ENCODE measurements at places on chromosomes 7 and 10.
A peak's percentile ranks its signal among the peaks of the same experiment; 100 is the strongest.

DNA sequence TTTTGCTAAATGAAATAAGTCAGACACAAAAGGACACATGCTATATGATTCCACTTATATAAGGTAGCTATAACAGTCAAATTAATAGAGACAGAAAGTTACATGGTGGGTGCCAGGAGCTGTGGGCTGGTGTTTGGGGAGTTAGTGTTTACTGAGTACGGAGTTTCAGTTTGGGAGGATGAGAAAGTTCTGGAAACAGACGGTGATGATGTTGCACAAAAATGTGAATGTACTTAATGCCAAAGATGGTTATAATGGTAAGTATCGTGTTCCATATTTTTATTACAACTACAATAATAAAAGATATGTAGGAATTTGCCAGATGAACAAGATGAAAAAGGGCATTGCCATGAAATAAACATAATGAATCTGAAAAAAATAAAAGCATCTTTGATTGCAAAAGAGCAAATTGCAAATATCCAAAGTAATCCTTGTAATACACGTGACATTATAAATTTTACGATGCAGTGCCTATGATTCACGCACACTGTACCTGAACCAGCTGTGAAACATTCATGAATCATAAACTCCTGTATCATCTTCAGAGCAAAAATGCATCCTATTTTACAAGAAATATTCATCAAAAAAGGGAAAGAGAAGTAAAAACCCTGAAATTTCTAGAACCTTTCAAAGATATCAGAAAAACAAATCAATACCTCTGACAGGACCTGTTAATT, 676.7 kb downstream of the PCDH15 start:
- no peak for DNase-seq

DNA sequence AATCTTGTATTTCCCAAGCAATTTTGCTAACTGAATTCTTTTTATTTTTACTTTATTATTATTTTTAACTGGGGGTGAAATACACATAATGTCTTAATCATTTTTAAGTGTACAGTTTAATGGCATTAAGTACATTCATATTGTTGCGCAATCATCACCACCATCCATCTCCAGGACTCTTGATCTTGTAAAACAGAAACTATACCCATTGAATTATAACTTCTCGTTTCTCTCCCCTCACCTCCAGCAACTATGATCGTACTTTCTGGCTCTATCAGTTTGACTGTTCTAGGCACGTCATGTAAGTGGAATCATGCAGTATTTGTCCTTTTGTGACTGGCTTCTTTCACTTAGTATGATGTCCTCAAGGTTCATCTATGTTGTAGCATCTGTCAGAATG, 108.8 kb downstream of the ARL5B start:
- no peak for DNase-seq

DNA sequence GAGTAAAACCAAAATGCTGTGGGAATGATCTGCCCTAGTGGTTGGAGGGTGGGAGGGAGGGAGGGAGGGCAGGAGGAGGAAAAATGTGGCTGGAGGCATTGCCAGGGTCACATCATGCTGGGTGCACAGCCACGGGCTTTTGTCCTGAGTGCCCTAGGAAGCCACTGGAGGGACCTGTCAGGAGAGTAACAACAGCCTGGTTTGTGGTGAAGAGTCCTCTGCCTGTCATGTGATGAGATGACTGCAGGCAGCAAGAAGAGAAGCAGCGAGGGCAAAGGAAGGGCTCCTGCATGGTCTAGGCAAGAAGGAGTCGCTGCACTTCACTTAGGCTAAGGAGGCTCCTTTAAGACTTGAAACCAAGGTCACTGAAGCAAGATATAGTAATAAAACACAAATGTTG, 65.6 kb downstream of the PKD1L1 start:
- DNase-seq = peak; percentile 37

GRCh38 chr7:5370454-5371353, 52.9 kb downstream of the TNRC18 start:
- DNase-seq = no peak

- DNase-seq = no peak
Observed at GRCh38 chr7:151400626-151401315, 9.1 kb downstream of the WDR86 start.

DNA sequence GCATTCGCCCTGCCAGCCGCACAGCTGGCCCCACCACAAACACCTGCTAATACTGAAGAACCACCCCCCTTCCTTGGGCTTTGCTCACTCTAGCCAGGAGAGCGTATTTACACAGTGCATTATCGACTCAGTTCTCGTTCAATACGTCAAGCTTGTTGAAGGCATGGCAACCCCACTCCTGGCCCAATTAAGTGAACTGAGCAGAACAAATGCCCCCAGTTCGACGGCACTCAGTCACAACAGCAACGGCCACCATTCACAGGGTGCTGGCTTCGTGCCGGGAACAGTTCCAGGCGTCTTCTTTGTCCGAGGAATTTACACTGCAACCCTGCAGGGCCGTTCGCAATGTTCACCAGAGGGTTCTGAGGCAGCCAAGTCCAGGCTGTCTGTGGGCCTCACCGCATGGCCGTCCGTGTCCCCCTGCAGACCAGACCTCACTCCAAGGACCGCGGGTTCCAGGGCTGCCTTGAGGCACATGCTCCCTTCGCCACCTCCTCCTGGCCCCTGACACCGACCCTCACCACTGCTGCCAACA, 175.3 kb downstream of the DIP2C start:
- no peak for DNase-seq

- DNase-seq = no peak
Observed at GRCh38 chr10:34641147-34641912, 173.8 kb downstream of the PARD3 start.

GRCh38 chr7:47351233-47352154, 230.4 kb downstream of the TNS3 start:
- DNase-seq = no peak

DNA sequence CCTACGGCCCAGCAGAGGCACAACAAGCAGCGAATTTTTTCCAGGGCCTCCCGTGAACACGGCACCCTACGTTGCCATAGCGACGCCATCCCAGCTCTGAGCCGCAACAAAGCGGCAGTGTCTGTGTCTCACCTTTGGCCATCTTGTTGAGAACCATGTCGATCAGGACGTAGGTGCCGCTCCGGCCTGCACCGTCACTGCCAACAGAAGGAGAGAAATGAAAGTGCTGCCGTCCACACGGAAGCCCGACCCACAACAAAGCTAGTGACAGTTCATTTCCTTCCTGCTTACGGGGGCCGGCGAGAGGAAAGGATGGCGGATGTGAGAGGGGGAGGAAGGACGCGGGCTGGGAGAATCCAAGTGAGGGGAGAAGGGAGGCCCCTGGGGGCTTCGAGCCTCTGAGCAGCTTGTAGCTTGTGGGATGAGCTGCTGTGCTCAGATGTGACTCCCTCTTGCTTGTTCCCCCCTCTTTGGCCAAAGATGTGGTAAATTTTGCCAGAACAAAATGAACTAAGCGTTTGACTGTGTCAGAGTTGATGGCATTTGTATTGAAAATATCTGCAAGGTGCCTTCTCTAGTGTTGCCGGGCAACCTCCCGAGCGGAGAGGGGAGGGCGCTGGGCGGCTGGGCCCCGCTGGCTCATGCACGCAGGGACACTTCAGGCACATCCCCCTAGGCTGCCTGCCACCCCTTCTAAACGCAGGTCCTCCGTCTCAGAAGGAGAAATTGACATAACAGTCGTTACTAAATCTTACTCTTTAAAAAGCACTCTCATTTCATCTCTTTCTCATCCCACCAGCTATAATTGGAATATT, 232.2 kb downstream of the DNAJB6 start:
- DNase-seq = no peak

DNA sequence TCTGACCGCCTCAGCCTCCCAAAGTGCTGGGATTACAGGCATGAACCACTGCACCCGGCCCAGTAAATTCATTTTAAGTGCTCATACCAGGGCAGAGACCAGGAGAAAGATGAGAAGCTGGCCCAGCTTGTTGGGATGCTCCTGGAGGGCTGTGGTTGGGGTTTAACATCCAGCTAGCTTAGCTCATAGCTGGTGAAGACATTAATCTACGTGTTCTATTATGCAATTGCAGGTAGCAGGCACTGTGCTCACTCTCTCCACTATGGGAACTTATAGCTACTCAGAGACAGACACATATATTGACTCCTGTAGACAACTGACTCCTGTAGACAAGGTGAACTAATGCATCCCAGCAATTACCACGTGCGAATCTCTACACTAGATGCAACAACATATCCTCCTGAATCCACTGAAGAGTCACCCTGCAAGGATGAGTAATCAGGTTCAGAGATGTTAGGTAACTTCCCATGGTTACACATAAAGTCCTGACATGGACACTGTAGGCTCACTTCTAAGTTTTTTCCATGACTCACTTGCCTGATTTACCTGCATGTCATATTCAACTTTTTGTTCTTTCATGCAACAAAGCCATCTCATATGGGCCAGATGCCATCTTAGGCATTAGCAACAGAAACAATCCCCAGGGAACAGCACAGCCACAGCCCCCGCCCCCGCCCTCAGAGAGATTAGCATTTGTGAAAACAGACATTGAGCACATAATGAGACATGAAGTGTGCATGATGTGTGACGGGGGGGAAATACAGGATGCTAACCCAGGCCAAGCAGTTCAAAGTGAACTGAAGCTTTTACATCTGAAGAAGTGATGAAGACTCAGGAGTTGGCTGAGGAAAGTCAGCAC, 37.2 kb downstream of the ERLIN1 start:
- no peak for DNase-seq

DNA sequence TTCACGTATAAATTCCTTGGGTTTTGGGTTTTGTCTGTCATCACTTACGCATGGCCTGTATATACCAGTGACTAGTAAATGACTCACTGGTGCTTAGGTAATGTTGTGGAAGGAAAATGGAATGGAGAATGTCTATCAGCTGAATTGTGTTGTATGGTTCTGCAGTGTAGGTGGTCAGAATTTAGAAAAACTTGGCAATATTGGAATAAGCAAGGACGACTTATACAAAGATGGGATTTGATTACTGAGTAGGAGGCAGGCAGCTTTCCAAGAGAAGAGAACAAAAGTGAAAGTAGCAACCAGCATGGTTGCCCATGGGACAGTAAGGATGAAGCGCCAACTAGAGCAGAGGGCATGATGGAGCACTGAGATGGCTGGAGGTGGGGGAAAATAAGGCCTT, 168.6 kb upstream of the CSTF2T start:
- no peak for DNase-seq

GRCh38 chr7:123961771-123962170, 36.7 kb downstream of the SPAM1 start:
- no peak for DNase-seq

DNA sequence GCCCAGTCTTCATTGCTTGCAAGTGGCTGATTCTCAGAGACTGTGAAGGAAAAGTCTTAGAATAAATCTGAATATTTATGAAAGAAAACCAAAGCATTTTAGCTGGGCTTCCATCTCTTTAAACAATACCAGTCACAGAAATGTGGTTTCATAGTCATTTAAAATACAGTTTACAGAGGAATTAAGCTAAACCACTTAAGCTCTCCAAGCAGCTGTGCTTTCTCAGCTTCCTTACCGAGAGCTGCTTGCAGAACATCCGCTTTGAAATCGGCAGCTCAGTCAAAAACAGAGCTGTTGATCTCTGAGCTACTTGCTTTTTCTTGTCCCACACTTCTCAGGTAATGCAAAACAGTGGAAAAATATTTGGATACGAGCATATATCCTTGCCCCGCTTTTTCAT, 134.5 kb downstream of the DYNC1I1 start:
- no peak for DNase-seq

DNA sequence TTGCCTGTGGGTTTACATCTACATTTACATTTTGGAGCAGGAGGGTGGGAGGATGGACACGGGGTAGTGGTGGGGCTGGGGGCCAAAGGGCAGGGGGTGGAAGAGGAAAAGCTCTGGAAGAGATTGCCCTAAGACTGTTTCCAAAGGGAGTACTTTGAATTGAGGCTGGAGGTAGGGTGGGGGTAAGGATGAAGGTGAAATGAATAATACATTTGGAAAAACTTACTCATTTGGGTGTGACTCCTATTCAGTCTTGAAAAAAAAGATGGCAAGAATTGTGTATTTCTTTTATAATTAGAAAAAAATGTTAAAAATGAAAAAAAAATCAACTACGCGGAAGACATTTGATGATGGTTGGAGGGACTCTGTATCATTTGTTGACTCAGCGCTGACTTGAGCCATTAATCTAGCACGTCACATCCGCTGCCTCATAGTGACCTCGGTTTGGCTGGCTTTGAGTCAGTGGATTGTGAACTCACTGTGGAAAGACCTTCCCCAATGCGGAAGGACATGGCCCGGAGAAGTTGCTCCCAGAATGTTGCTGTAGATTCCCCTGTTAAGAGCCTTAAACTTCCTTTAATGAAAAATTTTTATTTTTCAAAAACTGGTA, 2.8 kb downstream of the FAM180A start:
- DNase-seq = no peak

- no peak for DNase-seq
Observed at GRCh38 chr10:93471110-93471651, 11.0 kb downstream of the MYOF start.

- no peak for DNase-seq
Observed at GRCh38 chr7:76352193-76352592, 6.6 kb downstream of the YWHAG start.

- DNase-seq = no peak
Observed at GRCh38 chr10:43981232-43981631, 332.6 kb upstream of the ZNF32 start.

DNA sequence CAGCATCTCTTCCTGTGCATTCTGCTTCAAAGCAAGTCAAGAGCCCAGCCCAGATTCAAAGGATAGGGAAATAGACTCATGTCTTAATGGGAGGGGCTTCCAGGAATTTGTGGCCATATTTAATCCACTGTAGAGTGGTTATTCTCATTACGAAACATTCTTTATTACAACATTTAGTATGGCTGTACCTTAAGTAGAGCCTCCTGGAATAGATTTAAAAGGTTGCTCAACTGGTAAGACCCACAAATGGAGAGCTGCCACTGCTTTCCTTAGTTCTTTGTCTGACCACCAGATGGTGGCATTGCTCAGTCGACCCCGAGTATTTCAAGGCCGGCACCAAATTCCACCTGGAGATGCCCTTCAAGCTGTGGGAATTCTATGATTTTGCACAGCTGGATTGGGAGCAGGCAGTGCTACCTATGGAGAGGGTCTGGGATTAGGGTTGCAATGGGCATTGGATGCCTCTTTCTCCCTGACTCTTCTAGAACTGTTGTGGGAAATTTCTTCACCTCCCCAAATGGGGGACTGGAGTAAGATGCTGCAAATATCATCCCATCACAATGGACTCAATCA, 102.2 kb downstream of the RBM20 start:
- no peak for DNase-seq

DNA sequence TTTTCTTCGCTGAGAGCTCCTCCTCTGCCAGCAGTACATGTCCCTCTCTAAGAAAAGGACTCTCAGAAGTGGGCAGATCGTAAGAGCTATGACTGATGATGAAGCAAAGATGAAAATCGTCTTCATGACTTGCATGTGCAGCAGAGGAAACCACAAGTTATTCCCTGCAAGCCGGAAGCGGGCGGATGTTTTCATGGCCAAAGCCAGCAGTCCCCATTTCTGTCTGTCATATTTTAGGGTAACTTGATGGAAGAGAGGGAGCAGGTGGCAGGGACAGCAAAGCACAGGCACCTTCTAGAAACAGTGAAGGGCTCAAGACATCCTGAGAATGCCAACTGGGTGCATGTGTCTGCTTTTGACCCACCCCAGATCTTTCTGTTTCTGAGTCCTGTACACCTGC, 19.9 kb downstream of the KLF6 start:
- DNase-seq = no peak

GRCh38 chr7:142328551-142328950, 70.7 kb upstream of the PRSS58 start:
- DNase-seq = no peak
